Mesendoderm (in vitro differentiated cells): ENCODE measurements at places on chromosomes 11 and 22.
A peak's percentile ranks its signal among the peaks of the same experiment; 100 is the strongest.

DNA sequence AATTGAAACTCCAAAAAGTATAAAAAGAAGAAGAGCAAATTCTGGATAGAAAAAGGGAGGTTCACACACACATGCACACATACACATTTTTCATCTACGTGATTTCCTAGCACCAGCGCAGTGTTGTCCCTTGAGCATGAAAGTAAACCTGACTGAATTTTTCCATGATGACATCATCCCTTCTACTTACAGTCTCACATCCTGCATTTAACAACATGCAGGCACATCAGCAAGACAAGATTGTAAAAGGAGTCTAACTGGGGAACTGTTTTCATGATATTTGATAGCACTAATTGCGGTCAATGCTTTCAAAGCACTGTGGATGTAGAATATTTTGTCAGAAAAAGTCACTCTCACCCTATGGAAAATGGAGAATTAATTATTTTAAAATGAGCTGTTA, 36.6 kb downstream of the GAS2 start:
- peak; percentile 76 for DNase-seq

GRCh38 chr11:113119074-113119473, 157.9 kb downstream of the NCAM1 start:
- DNase-seq: peak; percentile 42

- DNase-seq: peak; percentile 28
These were observed 415 bp downstream of the CENATAC start for GRCh38 chr11:118998388-118998717.

GRCh38 chr22:29700900-29701154, 19.0 kb upstream of the CABP7 start:
- no peak for DNase-seq

DNA sequence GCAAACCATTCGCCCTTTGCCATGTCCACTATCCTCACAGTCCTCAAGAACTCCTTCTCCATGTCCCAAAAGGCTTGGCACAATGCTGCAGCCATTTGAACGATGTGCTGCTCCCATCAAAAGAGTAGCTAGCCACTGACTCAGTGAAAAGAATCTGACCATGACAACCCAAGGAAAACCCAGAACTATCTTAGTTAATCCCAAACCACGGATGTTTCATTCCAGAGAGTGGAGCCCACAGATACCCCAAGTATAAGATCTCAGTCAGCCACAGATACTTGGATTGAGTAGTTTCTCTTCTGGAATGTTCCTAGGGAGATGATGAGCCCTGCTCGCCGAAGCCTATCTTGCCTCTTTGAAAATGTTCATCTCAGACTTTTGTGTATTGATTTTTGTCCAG, 176.9 kb downstream of the NAV2 start:
- no peak for DNase-seq

DNA sequence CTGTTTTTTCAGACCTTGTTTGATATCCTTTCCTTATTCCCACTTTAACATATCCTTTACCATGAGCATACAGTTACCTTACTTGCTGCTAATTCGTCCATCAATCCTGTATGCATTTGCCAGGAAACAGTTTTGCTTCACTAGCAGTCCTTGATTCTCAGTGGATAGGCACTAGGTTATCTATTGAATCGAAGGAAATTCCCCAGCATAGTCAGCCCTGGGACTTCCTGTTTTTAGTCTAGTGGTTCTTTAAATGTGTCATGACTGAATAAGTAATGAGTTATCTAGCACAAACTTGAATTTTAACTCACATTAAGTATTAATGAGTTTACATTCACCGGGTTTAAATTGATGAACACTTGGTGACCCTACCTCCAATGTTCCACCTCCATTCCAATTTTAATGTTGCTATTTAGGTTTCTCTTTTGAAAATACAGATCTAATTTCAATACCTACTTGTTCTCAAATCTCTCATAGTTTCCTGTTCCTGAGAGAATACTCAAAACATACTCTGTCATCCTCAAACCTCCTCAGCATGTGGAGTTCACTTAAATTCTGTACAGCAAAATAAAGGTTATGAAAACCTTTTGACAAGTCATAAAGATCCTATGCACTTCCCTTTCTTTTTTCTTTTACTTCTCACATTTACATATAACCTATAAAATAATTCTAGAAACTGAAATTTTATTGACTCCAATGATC, 1375.1 kb upstream of the TENM4 start:
- DNase-seq: no peak
